ENCODE measurements at places on chromosomes 11 and 22.

- no peak for DNase-seq
These were observed 109.6 kb downstream of the SGSM3 start for GRCh38 chr22:40479887-40480538.

DNA sequence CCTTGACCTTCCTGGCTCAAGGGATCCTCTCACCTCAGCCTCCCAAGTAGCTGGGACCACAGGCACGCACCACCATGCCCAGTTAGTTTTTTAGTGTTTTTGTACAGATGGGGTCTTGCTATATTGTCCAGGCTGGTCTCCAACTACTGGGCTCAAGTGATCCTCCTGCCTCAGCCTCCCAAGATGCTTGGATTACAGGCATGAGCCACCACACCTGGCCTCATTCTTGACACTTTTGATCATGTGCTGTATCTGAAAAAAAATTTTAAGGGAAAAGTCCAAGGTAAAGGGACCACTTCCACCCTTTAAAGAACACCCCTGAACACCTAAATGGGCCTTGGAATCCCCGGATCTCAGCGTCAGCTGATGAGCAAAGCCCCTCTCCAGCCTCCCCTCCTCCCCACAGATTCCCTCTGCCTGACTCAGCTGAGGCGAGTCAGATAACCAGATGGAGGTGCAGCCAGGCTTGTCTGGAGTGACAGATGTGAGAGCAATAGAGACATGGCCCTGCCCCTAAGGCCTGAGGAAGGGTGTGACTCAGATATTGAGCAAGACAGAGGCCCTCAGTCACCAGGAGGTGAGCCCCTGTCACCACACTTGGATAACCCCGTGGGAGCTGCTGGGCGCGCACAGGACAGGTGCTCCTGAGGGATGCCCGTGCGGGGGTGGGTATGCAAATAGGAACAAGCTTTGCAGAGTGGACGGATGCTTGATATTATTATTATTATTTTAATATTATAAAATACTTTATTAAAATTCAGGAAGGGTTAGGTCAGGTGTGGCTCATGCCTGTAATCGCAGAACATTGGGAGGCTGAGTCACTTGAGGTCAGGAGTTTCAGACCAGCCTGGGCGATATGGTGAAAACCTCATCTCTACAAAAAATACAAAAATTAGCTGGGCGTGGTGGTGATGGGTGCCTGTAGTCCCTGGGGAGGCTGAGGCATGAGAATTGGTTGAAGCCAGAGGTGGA is 5.0 kb upstream of the CCDC88B start:
- DNase-seq, result no peak

GRCh38 chr11:44565953-44566949 is 788 bp downstream of the CD82 start:
- no peak for DNase-seq

- no peak for DNase-seq
These were observed 571.7 kb downstream of the METTL15 start for GRCh38 chr11:28679795-28680468.

GRCh38 chr22:44088976-44089570 is 65.0 kb downstream of the PARVB start:
- DNase-seq, result peak; percentile 37

DNA sequence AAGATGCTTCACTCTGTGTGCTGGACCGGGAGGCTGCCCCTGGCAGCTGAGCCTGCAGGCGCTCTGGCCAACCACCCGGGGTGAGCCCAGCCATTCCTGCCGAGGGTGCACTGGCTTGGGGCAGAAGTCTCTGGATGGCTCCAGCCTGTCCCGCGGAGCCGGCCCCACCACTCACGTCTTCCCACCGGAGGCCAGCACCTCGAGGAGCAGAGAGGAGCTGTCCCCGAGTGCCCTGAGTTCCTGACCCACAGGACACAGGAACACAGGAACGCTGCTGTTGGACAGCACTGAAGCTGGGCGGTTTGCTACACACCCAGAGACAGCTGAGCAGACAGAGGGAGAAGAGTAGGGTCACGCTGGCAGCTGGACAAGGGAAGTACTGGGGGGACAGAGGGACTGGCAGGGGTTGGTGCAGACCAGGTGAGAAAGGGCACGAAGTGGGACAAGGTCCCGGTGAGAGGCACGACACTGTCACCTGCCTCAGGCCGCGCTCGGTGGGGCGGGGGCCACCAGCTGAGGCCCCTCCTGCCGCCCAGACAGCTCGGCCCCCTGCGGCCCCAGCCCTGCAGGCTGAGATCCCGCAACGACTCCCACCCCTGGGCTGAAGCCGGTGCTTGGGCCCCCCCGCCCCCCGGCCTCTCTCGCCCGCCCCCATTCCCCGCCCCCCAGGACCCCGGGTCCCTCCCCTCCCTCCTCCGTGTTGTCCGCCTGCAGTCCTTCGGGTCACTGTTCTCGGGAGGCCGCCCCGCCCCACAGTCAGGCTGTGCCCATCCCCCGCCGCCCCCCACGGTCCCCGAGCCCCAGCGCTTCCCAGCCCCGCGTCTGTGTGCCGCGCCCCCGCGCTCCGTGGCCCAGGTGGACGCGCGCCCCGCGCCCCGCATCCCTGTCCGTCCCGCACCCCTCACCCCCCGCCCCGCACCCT is 624 bp upstream of the B4GALNT4 start:
- peak; percentile 50 for DNase-seq

GRCh38 chr11:8531982-8532381 is 62.0 kb downstream of the STK33 start:
- DNase-seq, result no peak

DNA sequence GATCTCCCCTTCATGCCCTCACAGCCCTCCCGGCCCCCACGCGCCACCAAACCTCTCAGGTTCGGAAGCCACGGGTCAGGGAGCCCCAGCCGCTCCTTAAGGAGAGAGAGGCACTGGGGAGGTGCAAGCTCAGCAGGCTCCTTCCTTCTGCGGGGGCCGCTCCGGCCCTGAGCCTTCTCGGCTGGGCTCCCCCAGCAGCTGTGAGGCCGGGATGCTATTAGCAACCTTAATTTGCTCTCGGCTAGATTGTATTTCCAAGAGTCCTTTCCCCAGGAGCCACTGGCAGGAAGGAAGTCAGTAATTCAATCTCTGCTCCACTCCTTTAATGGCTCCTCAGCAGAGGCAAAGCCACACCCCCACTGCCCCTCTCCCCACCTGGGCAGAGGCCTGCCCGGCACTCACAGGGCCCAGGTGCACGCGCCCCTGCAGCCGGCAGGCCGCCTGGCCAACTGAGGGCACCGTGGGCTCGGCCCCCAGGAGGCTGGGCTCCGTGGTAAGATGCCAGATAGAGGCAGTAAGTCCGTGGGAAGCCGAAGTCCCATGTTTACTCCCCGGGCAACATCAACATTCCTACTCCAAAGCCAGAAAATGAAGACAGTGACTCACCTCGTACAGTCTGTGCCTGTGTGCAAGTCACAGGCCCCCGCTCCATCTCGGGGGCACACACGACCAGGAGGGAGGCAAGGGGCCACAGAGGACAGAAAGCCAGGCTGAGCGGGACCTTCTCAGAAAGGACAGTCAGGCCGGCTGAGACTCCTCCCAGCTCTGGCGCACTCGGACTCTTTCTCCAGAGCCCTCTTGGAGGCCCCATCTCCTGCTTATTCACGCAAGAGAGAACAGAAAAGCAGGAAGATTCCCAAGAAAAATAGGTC is 5.2 kb downstream of the IGSF9B start:
- peak; percentile 73 for DNase-seq

DNA sequence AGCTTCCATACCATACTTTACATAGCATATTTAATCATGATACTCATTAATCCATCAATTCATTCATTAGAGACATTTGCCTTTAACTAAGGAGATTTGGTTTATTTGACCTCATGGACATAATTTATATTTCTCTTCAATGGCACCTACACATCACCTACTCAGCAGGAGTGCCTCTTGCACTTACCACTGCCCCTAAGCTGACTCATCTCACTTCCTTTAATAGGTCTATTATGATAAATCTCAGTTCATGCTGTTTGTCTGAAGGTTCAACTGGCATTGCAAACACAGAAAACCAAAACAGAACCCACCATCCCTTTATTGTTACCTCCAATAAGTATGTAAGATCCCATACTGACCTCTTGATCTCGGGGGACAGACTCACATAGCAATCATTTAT is 186.7 kb downstream of the LUZP2 start:
- DNase-seq, result no peak

DNA sequence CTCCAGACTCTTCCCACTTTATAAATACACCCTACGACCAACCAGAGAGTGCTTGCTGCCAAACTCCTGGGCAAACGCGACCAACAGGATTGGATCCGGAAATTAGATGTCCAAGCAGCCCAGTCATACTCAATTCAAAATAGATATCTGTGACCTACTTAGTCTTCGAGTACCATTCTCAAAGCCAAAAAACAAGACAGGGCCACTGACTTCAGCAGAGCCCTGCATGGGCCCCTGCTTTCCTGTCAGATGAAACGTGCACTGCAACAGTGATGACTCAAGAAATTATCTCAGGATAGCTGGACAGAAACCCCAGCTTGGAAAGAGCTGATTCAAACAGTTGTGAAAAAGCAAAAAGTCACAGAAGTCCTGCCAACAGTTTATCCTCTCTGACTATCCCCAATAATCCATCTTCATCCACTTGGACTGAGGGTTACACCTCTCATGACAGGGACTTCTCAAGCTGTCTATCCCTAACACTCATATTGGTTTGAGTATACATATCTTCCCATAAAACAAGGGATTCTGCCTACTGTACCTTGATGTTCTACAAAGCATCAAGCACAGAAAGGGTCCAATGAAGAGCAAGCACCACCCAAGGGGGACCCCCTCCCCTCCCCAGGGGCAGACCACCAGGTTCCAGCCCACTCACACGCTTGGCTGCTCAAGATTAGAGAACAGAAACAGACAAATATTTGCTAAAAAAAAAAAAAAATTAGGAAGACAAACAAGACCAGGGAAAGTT is 17.4 kb downstream of the SMCO4 start:
- no peak for DNase-seq

GRCh38 chr11:77309401-77310085 is 8.1 kb upstream of the GDPD4 start:
- DNase-seq, result no peak

GRCh38 chr11:111886844-111887243 is 7.5 kb downstream of the CFAP68 start:
- no peak for DNase-seq

DNA sequence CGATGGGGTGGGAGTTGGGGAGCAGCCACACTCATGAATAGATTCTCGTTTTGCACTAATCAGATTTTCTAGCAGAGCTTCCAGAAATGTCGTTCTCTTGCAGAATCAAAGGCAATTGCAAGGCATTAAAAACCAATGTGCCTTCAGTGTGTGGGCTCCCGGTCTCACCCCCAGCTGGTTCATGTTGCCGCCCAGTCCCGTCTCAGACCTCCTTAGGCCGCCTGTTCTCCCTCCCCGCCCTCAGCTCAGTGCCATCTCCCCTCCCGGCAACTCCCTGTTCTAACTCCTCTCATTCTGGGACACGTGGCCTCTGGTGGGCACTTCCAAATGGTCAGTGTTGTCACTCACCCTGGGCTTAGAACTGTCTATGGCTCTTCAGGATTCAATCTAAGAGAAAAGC is 42.5 kb upstream of the SMIM38 start:
- no peak for DNase-seq

Data from testis (tissue), 5 donors.